ENCODE measurements at places on chromosomes 1 and 21.
A peak's percentile ranks its signal among the peaks of the same experiment; 100 is the strongest.

- no peak for DNase-seq
Observed at GRCh38 chr21:10464975-10465374, 56.4 kb upstream of the TPTE start.

GRCh38 chr1:41357451-41358101, 3.7 kb upstream of the FOXO6 start:
- DNase-seq: no peak

- no peak for DNase-seq
Observed at GRCh38 chr1:33921281-33921680, 57.4 kb downstream of the HMGB4 start.

DNA sequence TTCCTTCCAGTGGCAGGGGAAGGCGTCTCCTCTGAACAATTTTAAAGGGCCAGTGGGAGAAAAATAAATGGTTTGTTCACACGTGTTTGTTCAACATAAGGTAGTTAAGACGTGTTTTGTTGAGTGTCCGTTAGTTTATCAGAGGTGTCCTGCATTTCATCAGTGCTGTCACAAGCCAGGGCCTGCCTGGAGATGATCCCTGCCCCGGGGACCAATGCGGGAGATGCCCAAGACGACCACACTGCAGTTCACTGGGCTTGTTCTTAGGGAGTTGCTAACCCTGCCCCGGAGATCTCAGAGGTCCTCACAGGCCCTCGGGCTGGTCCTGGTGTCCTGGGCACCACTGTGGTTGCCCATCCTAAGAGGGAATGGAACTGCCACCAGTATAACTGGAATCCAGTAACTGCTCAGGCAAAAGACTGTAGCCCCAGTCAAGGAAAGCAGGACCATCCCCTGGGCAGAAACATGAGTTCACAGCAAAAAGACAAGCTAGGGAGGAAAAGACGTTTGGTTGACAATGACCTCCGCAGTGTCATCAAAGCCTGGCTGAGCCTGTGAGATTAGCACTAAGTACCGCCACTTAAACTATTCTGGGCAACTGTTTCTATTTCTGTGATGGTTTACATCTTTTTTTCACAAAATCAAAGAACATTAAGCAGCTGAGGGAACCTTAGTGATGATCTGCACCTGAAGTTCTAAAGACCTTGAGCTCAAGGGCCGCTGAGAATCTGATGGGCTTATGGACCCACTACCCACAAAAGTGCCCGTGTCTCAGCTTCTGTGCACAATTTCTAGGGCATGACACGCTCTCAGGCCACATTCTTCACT, 44.9 kb upstream of the LIN9 start:
- no peak for DNase-seq

DNA sequence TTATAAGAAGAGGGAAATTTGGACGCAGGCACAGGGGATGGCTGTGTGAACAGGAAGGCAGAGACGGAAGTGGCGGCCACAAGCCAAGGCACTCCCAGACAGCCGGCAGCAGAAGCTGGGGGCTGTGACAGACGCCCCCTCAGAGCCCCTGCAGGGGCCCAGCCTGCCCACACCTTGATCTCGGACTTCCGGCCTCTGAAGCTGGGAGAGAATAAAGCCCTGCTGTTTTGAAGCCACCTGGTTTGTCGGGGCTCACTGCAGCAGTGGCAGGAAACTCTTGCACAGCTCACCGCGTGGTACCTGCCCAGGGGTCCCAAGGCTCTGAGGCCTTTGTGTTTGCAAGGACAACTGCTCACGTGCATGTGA, 13.7 kb downstream of the MEGF6 start:
- no peak for DNase-seq

GRCh38 chr1:15751717-15752116, 6.9 kb upstream of the FBLIM1 start:
- DNase-seq: no peak

GRCh38 chr1:7424352-7424890, 346.7 kb upstream of the VAMP3 start:
- no peak for DNase-seq

- no peak for DNase-seq
Observed at GRCh38 chr1:49106445-49106844, 329.8 kb upstream of the BEND5 start.

GRCh38 chr21:19400223-19400770, 996.7 kb upstream of the TMPRSS15 start:
- DNase-seq: no peak

GRCh38 chr1:231541842-231542241, 13.4 kb downstream of the TSNAX start:
- DNase-seq: no peak

- peak; percentile 65 for DNase-seq
Observed at GRCh38 chr1:31154632-31155215, 85.0 kb downstream of the NKAIN1 start.

GRCh38 chr1:22254756-22255155, 111.9 kb upstream of the WNT4 start:
- no peak for DNase-seq

DNA sequence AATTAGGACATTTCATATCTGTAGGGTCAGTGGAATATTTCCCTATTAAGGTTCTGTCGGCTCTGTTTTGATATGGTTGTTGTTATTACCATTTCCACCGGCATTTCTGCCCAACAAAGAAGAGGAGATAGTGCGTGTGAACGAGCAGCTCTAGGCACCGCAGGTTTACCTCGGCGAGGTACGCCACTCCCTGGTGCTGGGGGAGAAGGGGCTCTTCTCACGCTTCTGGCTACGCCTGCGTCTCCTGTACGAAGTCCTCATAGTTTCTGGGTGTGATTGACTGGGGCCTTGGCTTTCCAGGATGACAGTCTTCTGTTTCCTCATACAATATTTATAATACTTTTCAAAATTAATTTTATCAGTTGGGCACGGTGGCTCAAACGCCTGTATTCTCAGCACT, 54.4 kb upstream of the DIP2A start:
- DNase-seq: no peak

DNA sequence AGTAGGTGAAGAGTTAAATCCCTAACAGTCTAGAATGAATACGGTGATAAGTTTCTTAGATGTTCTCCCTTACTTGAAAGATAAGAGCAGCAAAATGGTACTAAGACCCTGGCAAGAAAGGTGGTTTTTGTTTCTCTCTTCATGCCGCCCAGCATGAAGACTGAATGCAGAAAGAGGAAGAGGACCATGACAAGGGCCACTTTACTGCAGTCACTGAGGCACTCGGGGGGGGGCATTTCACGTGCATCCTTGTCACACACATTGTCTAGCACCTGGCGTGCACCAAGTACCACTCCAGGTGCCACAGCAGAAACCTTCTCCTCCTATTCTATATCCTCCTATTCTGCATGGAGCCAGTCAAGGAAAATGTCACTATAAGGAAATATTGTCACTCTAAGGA, 222.0 kb downstream of the TOMM20 start:
- no peak for DNase-seq

Data from activated T-cell treated with anti-CD3 and anti-CD28 coated beads for 24 hours (primary cell).